ENCODE measurements at places on chromosomes 5 and 9.

DNA sequence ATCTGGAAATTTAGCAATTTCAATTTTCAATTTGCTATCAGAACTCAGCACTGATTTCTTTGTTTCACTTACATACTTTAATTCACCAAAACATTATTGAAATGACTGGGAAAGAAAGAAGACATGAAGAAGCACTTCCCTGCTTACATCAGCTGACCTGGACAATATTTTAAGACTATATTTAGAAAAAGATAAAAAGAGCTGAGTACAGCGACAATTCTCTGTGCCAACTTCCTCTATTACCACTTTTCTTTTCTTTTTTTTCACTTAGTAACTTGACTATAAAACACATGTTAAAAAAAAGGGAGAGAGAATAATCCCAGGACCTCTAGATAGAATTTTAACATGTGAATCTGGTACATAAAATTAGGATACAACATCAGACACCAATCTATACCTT lies 35.6 kb downstream of the MEF2C start:
- DNase-seq, result no peak

DNA sequence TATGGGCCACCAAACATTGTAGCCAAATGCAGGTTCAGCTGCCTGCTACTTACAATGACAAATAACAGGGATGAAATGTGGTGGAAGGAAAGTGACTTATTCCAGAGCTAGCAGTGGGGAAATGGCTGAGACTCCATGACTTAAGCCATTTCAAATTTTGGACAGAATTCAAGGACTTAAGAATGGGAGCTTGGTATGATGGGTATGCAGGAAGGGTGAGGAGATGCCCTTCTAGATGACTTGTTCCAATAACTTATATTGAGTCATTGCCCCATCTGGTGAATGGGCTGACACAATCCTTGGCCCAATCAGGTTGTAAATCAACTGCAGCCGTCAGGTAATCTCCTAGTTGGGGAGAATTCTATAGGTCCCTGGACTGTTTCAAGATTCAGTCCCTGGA lies 230.7 kb upstream of the SGCD start:
- no peak for DNase-seq

DNA sequence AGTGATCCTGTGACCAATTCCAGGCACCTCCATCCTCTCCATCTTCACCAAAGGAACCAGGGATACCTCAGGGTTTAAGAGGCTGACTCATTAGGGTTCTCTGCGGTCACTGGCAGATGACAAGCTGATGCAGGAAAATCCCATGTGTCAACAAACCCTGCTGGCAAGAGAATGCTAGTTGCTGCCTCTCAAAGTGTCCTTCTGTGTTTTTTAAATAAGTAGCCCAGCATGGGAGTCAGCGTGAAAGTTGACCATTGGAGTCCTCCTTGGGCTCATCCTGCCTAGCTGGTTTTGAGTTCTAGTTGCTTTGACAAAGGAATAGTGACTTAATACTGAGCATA lies 200.2 kb downstream of the SLIT3 start:
- DNase-seq, result no peak

- DNase-seq, result no peak
Measured at GRCh38 chr5:66306844-66307315, 162.8 kb downstream of the SREK1 start.

DNA sequence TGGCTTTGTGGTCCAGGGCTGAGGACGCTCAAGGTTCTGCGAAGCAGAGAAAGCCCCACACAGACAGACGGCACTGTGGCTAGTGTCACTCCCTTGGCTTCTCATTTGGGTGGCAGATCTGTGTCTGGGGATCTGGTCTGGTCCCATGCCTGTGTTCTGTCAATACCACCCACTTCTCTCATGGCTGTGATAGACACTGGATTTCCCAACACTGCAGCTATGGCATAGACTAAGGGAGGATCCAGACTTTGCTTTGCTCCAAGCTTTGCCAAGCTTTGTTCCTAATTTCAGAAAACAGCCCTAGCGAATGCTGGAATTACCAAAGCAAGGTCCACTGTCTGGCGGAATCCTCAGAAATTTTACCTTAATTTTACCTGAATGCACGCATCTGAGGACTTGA lies 62.1 kb downstream of the GADD45G start:
- no peak for DNase-seq

DNA sequence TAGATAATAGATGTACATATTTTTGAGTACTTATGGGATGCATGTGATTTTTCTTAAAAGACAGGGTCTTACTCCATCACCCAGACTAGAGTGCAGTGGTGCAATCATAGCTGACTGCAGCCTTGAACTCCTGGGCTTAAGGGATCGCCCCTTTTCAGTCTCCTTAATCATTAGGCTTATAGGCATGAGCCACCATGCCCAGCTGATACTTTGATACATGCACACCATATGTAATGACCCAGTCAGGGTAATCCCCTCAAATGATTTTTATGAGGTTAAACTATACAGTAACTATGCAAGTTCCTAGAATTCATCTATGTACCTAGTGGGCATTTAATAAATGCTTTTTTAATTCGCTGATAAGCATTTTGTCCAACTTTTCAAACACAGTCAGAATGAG lies 292.3 kb downstream of the DTWD2 start:
- no peak for DNase-seq

- no peak for DNase-seq
Measured at GRCh38 chr9:110041452-110041851, 166.5 kb downstream of the C9orf152 start.

Data from neural crest cell (in vitro differentiated cells).